Fibroblast of skin of right quadriceps (primary cell): ENCODE measurements at places on chromosomes 12 and 14.
A peak's percentile ranks its signal among the peaks of the same experiment; 100 is the strongest.

GRCh38 chr12:82130762-82131161 is 227.4 kb downstream of the CCDC59 start:
- DNase-seq = no peak

- no peak for DNase-seq
These were observed 254.0 kb upstream of the ATP2B1 start for GRCh38 chr12:89962648-89963047.

DNA sequence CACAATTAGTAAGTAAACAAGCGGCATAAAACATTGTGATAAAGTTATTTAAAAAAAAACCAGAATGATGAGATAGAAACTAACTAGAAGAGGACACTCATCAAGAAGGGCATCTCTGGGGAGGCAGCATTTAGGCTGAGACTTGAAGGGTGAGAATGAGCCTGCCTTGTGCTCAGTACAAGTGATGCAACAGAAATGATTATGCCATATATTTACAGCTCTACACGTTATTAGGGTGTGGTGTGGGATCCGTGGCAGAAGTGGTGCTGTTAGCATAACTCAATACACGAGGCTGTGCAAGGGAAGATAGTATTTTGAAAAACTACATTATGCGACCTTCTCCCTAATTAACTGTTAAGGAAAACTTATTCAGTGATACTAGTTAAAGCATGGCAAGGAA is 178.5 kb upstream of the ATF7IP start:
- DNase-seq = no peak

- DNase-seq = no peak
These were observed 131.9 kb downstream of the GRIN2B start for GRCh38 chr12:13849456-13849855.

- peak; percentile 67 for DNase-seq
These were observed 13.9 kb upstream of the ANKRD33 start for GRCh38 chr12:51874000-51874399.

GRCh38 chr14:23005451-23006187 is 4.3 kb downstream of the C14orf93 start:
- peak; percentile 17 for DNase-seq

DNA sequence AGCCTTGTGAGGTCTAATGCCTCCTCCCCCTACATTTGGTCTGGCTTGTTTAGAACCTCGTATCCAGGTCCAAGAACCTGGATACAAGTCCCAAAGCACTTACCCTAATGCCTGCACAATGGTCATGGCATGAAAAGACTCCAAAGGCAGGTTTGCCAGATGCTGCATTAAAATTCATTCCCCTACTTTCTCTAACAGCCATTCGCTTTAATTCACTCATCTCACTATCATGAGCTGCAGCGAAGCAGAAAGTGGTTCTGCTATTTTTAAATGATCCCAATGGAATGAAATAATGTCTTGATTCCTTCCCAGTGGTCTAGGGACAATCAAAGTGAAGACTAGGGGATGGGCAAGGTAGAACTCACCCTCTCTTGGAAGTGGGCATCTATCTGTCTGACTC is 72.5 kb upstream of the MAX start:
- no peak for DNase-seq

- no peak for DNase-seq
These were observed 4.4 kb upstream of the SHMT2 start for GRCh38 chr12:57224973-57225679.

- no peak for DNase-seq
These were observed 7.0 kb downstream of the ACVRL1 start for GRCh38 chr12:51914034-51914923.

- no peak for DNase-seq
These were observed 154.2 kb upstream of the MYL2 start for GRCh38 chr12:111074559-111074958.

- peak; percentile 78 for DNase-seq
These were observed 427.6 kb downstream of the ZFP36L1 start for GRCh38 chr14:68365228-68365627.

- peak; percentile 52 for DNase-seq
These were observed 136.6 kb upstream of the OVCH1 start for GRCh38 chr12:29634057-29634456.

DNA sequence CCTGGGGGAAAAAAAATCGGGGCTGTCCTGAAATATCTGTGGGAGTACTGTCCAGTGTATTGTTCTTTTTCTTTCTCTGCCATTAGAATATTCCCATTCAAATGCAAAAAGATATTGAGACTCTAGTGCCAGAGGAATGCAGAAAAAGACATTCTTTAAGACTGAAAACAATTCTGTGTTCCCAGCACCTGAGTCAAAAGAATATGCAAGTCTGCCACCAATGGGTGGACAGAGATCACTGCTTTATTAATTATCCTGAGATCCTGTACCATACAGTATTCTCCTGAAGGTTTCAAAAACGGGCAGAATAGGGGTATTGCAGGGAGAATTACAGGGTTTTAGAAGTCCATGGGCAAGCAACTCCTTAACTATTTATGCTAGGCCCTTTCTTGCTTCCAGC is 361.8 kb downstream of the C12orf50 start:
- DNase-seq = peak; percentile 35

DNA sequence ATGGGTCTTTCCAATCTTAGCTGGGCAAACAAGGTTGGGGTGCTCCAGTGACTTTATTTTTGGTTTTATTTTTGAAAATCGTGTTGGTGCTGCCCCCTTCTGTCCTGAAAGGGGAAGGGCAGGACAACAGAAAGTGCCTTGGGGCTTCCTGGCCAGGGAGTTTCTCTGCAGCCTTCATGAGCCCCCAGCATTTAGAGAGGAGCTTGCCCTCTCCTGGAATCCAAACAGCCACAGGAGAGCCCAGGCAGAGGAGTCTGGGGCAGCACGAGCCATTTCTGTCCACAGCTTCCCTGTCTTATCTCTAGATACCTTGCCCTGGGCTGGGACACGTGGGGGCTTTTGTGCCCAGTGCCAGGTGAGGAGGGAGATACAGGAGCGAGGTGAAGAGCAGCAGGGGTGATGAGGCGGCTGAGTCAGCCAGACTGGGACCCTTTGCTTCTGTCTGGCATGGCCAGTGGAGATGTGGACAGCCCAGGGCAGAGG is 4.4 kb upstream of the C1RL start:
- peak; percentile 46 for DNase-seq

DNA sequence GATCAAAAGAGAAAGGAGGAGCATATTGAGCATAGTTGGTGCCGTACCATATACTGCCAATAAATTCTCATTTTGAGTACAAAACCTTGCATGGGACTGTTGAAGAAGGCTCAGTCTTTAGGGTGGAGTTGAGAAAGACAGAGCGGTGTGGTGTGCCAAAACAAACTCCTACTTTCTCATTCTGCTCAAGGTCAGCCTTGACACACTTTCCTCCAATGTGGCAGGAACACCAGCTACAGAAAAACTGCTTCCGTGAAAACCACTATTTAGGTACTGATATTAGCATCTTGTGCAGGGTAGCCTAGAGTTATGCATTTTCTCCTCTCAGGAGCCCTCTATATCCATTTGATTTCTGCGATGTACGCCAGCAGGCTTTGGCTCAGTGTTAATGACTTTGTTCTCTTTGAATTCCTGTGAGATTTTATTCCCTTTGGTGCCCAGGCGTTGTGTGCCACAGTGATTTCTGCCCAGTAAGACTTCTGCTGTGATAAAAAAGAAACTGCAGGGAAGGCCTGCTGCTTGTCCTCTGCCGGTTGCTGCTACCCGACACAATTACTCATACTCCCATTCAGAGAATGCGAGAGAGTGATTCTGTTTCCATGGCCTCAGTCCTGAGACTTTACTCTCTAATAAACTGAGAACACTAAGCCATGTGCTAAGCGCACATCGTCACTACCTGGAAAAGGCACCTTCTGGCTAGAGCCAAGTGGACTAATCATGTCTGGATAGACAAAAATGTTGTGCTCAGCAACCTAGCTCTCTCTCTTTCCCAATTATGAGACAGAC is 88.3 kb upstream of the MDM1 start:
- peak; percentile 39 for DNase-seq

GRCh38 chr12:77062846-77063461 is 2.4 kb downstream of the E2F7 start:
- no peak for DNase-seq

GRCh38 chr12:79360936-79361335 is 329.8 kb downstream of the PAWR start:
- DNase-seq = no peak

DNA sequence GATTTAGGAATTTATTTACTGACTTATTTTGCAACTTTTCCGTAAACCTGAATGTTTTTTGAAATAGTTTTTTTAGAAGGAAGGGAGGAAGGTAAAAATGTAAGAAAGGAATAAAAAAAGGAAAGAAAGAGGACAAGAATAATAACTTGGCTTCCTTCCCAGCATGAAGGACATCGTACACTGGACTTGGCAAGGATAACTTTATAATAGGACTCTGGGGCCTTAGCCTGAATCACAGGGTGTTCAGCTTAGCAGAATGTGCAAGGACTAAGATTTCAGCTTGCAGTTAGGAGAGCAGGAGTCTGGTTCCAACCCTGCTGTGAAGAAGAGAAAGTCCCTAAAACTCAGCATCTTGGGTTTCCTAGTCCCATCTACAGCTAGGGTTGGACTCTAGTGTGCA is 1053.3 kb downstream of the VRK1 start:
- DNase-seq = no peak

- no peak for DNase-seq
These were observed 185.8 kb upstream of the NOS1 start for GRCh38 chr12:117547209-117547608.

DNA sequence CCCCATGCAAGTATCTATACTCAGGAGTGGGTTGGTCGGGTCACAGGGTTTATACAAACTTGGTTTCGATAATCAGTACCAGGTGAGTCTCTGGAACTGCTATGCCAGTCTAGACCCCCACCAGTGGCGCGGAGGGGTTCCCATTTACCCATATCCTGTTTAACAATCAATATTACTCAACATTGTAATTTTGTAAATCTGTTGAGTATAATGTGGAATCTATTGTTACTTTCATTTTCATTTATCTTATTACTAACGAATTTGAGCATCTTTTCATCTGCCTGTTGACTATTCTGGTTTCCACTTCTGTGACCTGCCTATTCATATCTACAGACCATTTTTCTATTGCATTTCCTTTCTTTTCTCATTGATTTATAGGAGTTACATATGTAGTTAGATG is 275.2 kb upstream of the CRY1 start:
- no peak for DNase-seq

DNA sequence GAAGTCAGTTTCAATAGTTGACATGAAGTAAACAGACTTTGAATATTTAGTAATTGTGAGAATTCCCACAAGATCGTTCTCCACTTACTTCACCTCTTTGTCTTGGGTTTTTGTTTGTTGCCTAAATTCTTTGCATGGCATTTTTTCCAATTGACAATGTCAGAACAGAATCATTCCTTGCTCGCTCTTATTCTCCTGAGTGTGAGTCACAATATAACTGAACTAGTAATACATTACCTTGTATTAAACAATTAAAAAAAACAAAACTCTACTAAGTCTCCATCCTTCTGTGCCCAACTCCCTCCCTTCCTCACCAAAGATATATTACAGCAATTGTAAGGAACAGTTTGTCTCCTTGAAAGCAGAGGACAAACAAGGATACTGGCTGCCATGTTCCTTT is 638.8 kb upstream of the NOVA1 start:
- no peak for DNase-seq

GRCh38 chr12:23810329-23810902 is 139.1 kb downstream of the SOX5 start:
- no peak for DNase-seq

DNA sequence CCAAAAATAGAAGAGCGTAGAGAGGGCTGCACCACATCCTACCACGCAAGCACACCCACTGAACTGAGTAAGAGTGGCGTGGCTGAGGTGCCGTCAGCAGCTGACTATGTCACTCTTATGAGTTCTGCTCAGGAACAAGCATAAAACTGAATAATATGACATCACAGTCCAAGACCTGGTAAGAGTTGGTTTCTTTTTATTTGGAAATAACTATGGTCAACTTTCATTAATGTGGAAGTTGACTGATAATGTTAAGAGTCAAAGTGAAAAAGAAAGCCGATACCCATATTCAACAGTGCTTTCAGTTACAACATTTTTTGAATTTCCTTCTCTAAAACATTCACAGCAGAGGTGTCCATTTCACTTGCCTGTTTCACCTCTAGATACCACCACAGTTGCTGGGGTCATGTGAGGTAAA is 44.6 kb downstream of the GNS start:
- DNase-seq = no peak

DNA sequence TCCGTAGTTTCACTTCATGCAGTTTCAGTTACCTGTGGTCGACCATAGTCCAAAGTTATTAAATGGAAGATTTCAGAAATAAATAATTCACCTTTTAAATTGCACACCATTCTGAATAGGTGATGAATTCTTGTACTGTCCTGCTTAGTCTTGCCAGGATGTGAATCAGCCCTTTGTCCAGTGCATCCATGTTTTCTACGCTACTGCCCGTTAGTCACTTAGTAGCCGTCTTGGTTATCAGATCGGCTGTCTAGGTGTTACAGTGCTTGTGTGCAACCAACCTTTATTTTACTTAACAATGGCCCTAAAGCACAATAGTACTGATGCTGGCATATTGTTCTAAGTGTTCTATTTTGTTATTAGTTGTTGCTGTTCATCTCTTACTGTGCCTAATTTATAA is 146.7 kb downstream of the ACSS3 start:
- no peak for DNase-seq

DNA sequence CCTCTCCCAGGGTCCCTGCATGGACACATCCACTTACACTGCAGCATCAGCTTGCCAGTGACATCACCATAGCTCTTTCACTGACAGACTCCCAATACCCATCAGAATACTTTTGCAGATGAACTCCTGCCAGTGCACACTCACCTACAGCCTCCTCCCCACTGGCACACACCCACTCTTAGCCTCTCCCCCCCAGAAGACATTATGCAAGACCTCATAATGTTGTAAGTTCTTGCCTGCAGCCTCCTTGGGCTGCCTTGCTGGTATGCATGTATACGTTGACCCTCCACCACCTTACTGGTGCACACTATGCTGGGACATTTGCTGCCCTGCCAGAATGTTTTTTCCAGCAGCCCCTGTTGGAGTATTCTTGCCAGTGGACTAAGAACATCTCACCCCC is 324.2 kb downstream of the AEBP2 start:
- no peak for DNase-seq

DNA sequence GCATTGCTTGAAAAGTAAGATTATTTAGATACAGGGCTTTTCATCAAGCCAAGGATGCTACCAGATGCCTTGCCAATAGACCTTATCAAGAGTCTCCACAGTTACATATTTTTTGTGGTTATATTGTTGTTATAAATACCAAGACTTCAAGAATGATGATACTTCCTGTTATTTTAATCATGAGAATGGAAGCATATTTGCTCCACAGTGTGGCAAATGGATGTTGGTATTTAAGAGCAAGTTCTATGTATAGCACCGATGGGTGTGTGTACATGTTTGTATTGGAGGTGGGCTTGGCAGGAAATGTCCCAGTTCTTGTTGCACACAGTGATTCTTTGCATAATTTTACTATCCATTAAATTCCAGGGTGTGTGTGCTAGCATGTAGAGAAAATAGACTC is 4.4 kb upstream of the NID2 start:
- DNase-seq = peak; percentile 61

GRCh38 chr12:116400636-116401372 is 123.3 kb upstream of the MED13L start:
- DNase-seq = no peak

- DNase-seq = no peak
These were observed 30.7 kb downstream of the EMP1 start for GRCh38 chr12:13227191-13227590.

- DNase-seq = peak; percentile 28
These were observed 67.2 kb downstream of the GLT1D1 start for GRCh38 chr12:128920468-128920867.
